Kidney capillary endothelial cell (primary cell): ENCODE measurements at places on chromosomes 3 and 15.
A peak's percentile ranks its signal among the peaks of the same experiment; 100 is the strongest.

- DNase-seq: peak; percentile 52
These were observed 118.0 kb downstream of the ABI3BP start for GRCh38 chr3:100875239-100875638.

DNA sequence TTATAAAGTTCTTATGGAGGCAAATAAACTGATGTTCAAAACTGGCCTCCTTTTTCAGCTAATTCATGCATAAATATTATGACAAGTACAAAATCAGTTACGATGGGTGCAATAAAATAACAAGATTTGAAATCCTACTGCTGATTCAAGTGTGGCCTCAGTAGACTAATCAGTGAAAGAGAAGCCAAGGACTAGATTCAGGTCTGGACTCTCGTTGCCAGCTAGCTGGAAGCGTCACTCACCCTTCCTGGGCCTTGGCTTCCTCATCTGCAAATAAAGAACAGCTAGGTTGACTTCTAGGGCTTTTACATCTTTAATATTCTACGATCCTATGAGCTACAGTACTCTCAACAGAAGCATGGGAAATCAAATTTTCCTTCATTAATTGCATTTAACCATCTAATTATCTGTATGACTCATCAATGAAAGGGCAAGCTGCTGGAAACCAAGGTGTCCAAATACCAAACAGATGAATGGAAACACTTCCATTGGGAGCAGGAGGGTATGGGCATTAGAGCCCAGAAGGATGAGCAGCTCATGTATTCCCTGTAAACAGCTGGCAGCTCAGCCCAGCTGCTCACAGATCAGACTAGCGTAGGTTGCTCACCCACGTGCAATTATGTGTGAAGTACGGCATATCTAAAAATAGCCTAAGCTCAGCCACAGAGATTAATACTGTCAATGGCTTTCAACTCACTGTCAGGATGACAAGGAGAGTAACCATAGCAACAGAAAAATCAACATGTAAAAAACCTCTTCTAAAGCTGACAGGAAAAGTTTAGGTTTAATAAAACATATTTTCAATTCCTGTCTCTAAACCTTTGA lies 294.8 kb downstream of the PLCL2 start:
- DNase-seq: no peak

GRCh38 chr3:8555725-8556472 lies 54.3 kb downstream of the LMCD1 start:
- DNase-seq: no peak

DNA sequence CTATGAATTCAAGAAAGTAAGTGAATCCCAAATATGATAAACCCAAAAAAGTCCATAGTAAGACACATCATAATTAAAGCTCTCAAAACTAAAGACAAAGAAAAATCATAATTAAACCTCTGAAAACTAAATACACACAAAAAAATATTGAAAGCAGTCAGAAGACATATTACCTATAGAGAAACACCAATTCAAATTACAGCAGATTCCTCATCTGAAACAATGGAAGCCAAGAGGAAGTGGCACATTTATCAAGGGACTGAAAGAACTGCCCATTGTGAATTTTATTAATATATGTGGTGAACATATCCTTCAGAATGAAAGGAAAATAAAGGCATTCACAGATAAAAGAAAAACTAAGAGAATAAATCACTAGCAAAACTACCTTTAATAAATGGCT lies 128.2 kb downstream of the SCAPER start:
- DNase-seq: no peak

GRCh38 chr15:65082303-65082953 lies 5.9 kb downstream of the KBTBD13 start:
- no peak for DNase-seq

DNA sequence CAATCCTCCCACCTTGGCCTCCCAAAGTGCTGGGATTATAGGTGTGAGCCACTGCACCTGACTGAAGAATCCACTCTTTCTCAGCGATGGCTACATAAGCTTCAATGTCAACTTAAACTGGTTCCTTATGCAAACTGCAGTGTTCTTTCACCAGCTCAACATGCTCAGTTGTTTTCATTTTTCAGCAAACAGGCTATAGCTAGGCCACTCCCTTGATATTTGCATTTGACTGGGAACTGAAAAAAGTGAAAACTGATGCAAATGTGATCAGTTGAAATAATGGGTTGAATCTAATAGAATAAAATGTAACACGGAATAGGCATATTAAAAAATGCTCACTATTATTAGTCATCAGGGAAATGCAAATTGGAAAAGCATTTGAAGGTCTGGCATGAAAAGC lies 74.2 kb upstream of the GCNT3 start:
- DNase-seq: no peak

DNA sequence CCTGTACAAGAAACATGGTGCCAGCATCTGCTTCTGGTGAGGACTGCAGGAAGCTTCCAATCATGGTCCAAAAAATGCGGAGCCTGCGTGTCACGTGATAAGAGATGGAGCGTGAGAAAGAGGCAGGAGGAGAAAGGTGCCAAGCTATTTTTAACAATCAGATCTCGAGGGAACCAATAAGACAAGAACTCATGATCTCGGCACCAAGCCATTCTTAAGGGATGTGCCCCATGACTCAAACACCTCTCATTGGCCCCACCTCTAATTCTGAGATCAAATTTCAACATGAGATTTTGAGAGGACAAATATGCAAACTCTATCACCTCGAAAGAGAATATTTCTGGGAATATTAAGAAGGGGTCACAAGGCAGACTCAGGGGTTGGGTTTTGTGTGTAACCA lies 107.2 kb downstream of the PYDC2 start:
- no peak for DNase-seq

DNA sequence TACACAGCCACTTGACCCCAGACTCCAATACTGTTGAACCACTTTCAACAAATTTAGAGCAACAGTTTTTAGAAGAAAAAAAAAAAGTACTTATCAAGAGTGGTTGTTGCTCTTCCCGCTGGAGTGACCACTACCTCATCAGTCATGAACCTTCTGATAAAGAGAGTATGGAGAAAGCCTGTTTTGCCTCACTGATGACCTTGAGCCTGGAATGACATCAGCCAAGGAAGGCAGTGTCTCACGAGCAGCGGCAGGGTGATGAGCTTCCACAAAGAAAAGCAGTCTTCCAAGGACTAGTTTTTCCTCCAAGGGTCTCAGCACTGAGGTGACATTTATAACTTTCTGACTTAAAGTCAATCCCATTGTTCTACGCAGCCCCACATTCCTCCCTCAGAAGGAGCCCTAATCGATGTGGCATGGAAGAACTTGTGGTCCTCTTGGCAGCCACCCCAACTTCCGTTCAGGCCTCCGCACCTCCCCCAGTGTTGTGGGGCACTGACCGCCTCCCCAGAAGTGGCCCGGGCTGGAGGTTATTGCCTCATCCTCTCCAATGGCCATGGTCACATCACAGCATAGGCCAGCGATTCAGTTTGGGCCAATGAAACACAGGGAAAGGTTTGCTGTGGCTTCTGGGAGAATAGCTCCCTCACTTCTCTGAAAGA lies 1.8 kb upstream of the CYP11A1 start:
- DNase-seq: no peak

GRCh38 chr3:143697975-143698374 lies 150.3 kb downstream of the SLC9A9 start:
- no peak for DNase-seq

DNA sequence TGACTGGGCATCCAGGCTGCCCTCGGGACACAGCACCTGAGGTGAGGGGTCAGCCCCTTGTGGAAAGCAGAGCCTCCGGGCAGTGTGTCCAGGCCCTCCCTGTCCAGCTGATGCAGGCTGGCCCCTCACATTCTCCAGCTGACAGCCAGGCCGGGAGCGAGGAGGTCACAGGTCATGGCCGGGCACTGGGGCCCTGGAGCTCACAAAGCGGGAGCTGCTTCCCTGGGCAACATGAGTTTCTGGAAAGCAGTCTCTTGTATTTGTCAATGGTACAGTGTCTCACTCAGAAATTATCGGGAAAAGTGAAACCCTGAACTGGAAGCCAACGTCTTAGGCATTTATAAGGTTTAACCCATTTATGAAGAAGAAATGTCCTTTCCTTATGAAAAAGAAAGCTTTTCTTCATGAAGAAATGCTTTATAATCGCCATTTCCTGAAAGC lies 118.5 kb downstream of the OPA1 start:
- DNase-seq: no peak

- DNase-seq: no peak
These were observed 4.3 kb downstream of the CHRNA3 start for GRCh38 chr15:78616506-78616905.

DNA sequence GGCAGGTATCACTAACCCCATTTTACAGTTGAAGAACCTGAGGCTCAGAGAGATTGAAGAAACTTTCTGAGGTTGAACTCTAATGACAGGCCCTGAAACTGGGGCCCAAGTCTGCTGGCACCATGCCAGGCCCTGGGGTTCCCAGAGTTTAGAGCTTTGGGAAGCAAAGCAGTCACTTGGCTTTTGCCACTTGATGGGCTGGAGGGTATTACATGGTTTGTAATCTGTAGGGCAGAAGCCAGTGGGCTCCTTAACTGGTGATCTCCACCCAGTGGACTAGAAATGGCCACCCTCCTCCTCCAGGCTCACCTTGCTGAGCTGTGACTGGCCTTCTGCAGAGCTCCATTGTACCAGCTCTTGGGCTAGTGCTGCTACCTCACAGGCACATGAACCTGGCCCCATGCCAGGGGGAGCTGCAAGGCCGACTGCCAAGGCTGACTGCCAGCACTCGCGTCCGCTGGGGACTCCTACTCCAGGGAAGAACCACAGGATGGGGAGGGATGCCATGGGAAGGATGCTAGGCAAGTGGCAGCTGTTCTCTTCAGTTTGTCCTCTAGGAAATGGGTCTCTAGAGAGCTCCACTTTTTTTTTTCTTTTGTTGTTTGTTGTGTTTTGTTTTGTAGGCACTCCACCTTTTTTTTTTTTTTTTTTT lies 104.8 kb downstream of the ETFA start:
- no peak for DNase-seq

DNA sequence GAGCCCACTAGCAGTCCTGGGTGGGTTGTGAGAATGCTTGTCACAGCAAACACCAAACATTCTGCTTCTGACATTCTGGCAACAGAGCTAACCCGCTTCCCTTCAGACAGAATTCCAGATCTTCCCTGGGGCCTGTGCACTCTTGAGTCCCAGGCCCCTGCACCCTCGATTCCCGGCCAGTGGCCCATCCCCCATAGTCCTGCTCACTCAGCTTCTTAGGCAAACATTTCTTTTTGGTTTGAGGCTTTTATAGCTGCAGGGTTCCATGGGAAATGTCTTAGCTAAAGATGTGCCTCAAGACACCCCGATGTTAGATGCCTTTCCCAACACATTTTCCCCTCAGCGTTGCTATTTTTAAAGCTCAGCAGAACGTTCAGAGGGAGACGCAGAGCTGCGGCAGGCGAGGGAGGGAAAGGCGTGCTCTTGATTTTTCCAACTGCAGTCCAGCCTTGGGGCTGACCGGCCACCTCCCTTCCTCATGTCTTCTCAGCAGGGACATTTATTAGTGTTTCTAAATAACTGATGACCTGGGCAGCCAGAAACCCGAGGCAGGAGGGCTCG lies 35.2 kb downstream of the ABTB1 start:
- no peak for DNase-seq

GRCh38 chr15:97729270-97729669 lies 231.2 kb upstream of the ARRDC4 start:
- DNase-seq: no peak

- no peak for DNase-seq
These were observed 104.5 kb downstream of the ADCY5 start for GRCh38 chr3:123344175-123344906.

DNA sequence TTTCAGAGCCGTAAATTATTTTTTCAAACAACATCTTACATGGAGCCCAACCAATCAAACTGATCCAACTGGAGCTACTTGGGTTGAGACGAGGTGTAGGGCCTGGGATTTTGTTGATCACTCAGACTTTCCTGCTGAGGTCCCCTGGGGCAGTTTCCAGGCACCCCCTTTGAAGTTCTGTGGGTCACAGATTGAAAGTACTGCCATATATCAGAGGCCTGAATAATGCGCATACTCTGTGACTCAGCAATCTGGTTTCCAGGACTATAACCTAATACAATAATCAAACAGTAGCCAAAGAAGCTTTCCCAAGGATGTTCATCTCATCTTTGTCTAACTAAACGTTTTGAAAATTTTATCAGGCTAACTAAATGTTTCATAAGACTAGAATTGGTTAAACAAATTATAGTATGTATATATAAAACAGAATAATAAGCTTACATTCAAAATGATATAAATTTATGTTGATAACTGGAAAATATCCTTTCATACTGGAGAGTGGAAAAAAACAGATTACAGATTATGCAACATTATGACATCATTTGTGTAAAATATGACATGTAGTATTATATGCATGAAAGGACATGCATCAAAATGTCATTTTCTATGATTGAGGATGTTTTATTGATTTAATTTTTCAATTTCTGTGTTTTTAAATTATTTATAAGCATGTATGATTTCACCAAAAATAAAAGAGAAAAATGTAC lies 617.1 kb downstream of the NTRK3 start:
- DNase-seq: no peak

- DNase-seq: no peak
These were observed 10.6 kb upstream of the KIF23 start for GRCh38 chr15:69403594-69403993.

DNA sequence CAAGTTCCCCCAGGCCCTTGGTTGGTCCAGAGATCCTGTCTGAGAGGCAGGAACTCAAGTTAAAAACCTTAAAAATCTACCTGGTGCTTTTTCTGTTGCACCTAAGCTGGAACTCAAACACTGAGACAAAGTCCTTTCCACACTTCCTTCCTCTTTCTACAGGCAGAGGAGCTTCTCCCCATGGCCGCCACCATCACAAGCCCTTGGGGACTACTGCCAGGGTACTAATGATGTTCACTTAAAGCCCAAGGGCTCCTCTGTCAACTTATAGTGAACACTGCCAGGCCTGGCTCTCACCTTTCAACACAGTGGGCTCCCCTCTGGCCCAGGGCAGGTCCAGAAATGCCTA lies 26.0 kb downstream of the TM4SF18 start:
- DNase-seq: no peak

- DNase-seq: no peak
These were observed 57.4 kb upstream of the MYZAP start for GRCh38 chr15:57534281-57534680.

DNA sequence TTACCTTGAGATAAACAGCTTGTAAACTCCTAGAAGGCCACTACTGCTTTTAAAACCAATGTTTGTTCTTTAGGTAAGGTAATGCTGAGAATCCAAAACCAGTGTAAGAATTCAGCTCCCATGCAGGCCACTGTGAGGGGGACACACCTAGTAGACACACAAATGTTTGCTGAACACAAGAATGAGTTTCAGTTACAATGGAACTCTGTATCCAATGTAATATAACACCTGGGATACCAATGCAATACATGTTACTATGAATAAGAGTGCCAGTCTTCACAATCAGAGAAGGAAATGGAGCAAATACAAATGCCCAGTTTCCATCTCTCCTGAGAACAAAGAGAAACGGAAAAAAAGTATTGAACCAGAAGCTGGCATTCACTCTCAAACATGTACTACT lies 65.9 kb downstream of the IGF2BP2 start:
- no peak for DNase-seq
